ENCODE measurements at places on chromosomes 11 and 22.

- no peak for DNase-seq
Observed at GRCh38 chr22:17114898-17115235, 6.3 kb downstream of the TMEM121B start.

DNA sequence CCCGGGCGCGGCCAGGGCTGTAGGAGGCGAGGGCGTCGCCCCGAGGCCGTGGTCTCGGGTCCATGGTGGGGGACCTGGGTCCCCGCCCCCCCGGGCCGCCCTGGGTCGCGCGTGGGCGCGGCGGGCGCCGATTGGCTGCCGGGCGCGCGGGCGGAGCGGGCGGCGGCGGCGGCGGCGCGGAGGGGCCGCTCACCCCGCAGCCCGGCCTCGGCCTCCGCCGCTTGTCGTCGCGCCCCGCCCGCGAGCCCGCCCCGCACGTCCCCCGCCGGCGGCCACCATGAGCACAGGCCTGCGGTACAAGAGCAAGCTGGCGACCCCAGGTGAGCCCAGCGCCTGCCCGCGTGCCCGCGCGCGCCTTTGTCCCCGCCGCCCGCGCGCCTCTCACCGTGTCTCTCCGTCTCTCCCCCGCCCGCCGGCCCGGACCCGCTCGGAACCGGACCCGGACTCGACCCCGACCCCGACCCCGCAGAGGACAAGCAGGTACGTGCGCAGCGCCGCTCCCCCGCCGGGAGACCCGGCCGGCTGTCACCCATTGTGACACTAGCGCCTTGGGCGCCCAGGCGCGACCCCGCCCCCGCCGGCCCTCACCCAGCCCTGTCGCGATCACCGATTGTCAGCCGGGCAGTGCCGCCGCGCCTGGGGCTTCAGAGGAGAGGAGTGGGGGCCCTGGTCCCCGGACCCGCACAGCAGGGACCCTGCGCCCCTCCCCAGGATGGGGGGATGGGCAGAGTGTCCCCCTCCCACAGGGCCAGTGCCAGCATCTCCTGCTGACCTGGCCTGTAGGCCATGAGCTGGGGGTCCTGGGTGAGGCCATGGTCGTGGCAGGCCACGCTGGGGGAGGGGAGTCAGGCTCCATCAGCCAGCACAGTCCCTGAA is at the start of gene SEPTIN5:
SEPTIN5 (plus strand) TSS at position 192 of the 876 bp plus-strand sequence; CDS start at position 278, 86 bp downstream.
- DNase-seq: no peak

- peak; percentile 40 for DNase-seq
Observed at GRCh38 chr11:114738954-114739353, 60.6 kb downstream of the NXPE2 start.

DNA sequence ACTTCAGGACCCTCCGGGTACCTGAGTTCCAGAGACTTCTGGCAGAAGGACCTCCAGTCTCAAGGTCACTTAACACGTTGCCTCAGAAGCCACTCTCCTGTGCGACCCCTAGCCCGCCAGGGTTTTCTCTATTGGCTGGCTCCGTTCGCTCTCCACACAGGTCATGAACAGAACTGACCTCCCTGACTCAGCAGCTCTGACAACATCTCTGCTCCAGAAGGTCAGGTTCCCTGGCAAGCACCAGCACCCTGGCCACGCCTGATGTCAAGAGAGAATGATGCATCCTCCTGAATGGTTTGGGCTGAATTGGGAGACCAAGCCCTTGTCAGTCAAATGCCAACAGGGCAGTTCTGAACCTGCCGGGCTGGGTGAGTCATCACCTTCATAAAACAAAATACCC is 84.3 kb upstream of the TMEM45B start:
- DNase-seq: no peak

DNA sequence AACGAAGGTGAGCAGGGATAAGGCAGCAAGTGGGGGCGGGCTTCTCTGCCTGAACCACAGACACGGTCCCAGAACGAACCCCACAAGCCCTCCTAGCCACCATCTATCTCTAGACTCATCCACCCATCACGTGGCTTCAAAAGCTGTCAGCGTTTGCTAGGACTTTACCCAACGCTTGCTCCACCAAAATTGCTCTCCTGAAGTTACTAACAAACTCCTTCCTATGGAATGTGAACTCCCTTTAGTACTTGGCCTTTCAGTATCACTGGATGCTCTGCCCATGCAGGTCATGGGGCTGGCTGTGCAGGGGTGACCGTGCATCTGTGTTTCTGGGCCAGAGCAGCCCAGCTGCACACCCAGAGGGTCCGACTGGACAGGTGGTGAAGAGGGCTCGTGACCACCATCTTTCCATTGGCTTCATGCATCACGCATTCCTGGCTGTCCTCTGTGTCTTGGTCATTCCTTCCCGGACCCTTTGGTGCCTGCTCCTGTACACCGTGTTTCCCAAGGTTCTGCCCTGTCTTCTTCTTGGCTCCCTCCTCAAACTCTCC is 85.1 kb downstream of the MYO7A start:
- DNase-seq: no peak

DNA sequence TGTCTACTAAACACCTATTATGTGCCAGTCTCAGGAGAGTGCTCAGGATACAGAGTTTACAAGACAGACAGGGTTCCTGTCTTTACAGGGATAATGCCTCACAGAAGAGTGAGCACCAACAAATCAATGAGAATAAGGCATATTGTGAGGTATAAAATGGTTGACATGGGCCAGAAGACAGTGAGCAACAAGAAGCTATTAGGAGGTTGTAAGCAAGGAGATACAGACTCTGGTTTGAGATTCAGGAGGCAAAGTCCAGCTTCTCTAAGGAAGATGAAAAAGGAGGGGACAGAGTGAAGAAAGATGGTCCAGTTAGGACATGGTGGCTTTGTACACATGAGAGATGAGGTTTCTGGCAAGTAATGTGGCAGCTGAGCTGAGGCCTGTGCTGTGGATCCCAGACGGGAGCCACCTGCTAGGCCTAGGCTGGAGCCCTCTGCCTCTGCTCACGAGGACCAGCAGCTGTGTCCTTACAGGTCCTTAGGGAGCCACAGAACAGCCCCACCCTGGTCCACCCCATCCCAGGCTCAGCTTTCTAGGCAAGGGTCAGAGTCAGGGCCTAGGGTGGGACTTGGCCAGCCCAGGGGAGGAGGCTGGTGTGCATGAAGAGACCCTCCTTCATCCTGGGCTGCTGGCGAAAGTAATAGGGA is 110.5 kb downstream of the ZNF280B start:
- no peak for DNase-seq

GRCh38 chr11:36622431-36623136 is 24.5 kb upstream of the RAG2 start:
- peak; percentile 68 for DNase-seq

GRCh38 chr11:17552392-17553248 is 5.6 kb downstream of the OTOG start:
- no peak for DNase-seq

DNA sequence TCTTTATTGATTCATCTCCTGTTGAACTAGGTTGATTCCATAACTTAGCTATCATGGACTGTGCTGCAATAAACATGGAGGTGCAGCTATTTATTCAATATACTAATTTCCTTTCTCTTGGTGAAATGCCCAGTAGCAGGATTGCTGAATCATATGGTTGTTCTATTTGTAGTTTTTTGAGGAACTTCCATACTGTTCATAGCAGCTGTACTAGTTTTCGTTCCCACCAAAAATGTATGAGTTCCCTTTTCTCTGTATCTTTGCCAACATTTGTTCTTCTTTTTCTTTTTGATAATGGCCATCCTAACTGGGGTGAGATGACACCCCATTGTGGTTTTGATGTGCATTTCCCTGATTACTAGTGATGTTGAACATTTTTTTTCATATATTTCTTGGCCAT is 87.2 kb upstream of the NAV2 start:
- no peak for DNase-seq

GRCh38 chr11:61709110-61709509 is 28.9 kb downstream of the DAGLA start:
- DNase-seq: no peak

DNA sequence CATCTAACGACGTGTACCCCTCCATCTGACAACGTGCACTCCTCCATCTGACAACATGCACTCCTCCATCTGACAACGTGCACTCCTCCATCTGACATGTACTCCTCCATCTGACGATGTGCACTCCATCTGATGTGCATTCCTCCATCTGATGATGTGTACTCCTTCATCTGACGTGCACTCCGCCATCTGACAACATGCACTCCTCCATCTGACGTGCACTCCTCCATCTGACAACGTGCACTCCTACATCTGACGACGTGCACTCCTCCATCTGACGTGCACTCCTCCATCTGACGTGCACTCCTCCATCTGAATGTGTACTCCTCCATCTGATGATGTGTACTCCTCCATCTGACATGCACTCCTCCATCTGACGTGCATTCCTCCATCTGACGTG is 8.0 kb upstream of the IL17REL start:
- DNase-seq: no peak

DNA sequence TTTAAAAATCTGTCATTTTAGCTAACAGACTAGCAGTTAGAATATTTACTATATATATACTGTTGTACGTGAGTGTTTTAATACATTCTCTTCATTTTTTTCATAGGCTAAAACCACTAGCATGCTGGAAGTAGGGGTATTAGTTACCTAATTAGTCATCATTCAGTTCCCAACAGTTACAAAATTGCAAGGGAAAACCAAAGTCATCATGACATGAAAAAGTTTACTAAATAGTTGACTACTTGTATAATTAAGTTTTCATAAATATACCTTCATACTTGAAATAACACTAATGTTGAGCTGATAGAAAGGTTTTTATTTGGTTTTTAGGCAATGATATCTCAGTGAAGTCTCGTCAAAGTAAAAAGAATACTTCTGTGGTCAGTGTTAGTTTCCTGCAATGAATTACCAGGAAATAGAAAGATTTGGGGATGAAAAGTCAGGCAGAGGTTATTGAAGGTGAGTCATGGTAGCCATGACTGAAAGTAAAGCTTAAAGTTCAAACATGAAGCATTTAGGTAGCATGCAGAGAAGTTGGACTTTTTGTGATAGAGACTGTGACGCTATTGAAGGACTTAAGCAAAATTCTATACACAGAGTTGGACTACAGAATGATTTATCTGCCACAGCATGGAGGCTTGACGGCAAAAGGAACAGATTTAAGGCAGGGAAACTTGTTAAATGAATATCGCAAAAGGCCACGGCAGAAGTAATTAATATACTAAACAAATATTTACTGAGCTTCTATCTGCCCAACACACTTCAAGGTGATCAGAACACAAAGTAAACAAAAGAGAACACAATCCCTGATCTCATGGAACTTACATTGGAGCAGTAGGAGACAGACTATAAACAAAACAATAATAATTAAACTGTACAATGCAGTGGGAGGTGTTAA is 828.1 kb upstream of the FAT3 start:
- peak; percentile 60 for DNase-seq

DNA sequence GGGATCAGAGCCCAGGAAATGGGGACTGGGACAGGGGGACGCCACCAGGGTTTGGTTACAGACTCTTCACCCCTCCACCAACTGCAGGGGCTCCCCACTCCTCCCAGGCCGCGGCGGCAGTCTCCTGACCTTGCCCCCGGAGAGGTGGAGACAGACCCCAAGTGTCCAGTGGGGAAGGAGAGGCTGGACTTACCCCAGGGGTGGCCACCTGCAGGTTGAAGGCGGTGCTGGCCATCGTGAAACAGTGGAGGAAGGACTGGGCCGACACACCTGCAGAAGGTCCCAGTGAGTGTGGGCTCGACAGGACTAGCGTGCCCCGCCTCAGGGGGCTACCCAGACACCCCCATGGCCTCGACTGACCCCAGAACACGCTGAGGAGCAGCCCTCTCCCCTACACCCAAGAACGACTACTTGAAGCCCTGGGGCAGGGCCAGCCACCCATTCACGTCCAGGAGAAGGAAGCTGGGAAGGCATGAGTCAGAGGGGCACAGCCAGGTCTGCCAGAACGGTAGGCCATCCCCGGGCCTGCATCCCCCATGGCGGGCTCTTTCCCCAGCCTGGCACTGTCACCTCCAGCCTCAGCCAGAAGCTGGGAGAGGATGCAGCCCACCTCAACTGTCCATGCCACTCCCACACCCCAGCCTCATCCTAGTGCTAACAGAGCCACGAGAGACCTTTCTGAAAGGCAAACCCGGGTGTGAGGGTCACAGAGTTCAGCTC is 2.3 kb downstream of the GATD1 start:
- DNase-seq: no peak

GRCh38 chr11:64356498-64357411 is 2.2 kb upstream of the RPS6KA4 start:
- DNase-seq: peak; percentile 36

GRCh38 chr11:112965656-112966055 is 4.4 kb downstream of the NCAM1 start:
- DNase-seq: no peak

DNA sequence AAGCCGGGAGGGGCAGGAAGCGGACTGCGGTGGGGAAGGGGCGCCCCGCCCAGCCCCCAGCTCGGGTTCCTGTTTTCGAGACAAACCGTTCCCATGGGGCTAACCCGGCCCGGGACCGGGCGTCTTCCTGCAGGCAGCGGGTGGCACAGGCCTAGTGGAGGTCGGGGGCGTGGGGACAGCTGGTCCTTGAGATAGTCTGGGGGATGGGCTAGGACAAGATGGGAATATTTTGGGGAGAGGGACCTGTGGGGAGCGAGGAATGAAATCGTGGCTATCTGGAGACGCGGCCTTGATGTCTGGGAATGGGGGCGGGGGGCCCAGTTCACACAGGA is 1.2 kb upstream of the RASGRP2 start:
- DNase-seq: no peak
